GM06990 (cell line): ENCODE measurements at places on chromosomes 3 and 15.

GRCh38 chr3:27681249-27681748, 40.8 kb downstream of the EOMES start:
- peak; percentile 29 for DNase-seq

- DNase-seq = no peak
Observed at GRCh38 chr3:156358232-156358631, 196.7 kb downstream of the SSR3 start.

- no peak for DNase-seq
Observed at GRCh38 chr3:38115645-38116427, 21.1 kb downstream of the ACAA1 start.

- no peak for DNase-seq
Observed at GRCh38 chr3:108102420-108103039, 11.7 kb upstream of the CD47 start.

GRCh38 chr3:113574213-113574612, 41.9 kb downstream of the SIDT1 start:
- DNase-seq = no peak

GRCh38 chr3:81490541-81491288, 270.7 kb downstream of the GBE1 start:
- DNase-seq = peak; percentile 9

DNA sequence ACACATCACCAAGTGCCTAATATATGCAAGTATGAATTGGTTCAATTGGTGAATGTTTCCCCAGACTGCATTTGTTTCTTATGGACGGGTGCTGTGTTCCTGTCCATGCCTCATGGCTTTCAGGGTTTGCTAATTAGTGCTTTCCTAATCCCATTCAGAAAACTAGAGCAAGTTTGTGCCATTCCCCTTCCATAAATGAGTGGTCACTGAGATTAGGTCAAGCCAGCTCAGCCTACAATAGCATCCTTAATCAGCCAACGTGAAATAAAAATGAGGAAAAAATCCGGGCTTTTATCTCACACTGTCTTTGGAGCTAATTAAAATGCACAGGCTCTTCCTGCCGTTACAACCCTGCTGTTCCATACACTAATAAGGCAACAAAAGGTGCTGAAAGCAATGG, 788.8 kb downstream of the ROBO1 start:
- DNase-seq = no peak

GRCh38 chr3:25834346-25834745, 44.5 kb downstream of the OXSM start:
- no peak for DNase-seq

DNA sequence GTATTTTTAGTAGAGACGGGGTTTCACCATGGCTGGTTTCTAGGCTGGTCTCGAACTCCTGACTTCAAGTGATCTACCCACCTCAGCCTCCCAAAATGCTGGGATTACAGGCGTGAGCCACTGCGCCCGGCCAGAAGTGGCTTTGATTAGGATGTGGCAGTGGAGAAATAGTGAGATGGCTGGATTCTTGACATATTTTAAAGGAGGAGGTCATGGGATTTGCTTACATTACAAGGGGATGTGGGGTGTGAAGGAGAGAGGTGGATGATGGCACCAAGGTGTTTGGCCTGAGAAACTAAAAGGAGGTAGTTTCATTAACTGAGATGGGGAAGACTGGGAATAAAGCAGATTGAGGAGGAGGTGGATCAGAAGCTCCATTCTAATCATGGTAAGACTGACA, 15.0 kb upstream of the LTF start:
- no peak for DNase-seq

GRCh38 chr15:86903642-86904421, 824.2 kb downstream of the AGBL1 start:
- DNase-seq = no peak

DNA sequence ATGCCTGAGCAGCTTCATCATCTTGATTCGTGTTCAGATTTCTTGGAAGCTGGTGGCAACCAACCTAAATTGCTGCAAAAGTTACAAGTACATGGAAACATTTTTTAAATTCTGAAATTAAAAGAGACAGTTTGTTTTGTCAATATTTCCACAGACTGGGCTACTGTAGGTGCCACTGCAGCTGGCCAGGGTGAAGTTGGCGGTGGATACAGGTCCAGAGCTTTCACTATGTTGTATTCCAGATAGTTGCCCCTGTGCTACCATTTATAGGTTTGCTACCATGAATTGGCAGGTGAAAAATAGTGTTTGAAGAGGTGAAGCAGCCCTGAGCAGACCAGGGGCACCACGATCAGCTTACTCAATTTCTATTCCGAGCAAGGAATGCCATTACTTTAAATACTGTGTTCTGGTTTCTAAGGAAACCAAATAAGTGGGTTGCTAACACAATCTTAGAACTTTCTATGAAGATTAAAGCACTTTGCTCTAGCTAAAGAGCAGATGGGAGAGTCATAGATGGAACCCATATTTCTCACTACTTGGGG, 21.2 kb upstream of the SHC4 start:
- no peak for DNase-seq

- DNase-seq = no peak
Observed at GRCh38 chr3:138355071-138355470, 6.7 kb downstream of the MRAS start.

DNA sequence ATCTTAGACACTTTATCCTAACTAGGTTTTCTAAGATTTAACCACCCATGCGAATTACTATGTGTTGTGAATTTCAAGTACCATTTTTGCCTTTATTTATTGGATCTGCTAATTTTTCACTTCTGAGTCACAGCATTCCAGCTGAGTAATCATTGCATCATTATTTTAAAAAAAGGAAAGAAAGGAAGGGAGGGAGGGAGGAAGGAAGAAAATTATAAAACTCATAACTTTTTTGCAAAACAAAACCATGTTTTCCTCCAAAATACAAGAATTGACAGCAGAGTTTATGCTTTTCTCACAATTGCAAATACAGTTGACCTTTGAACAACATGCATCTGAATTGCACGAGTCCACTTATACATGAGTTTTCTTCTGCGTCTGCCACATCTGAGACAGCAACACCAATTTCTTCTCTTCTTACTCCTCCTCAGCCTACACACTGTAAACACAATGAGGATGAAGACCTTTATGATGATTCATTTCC, 651.4 kb upstream of the NECTIN3 start:
- DNase-seq = no peak

- DNase-seq = no peak
Observed at GRCh38 chr3:31862666-31863279, 118.3 kb downstream of the OSBPL10 start.

GRCh38 chr3:183449391-183449790, 21.0 kb upstream of the MCF2L2 start:
- DNase-seq = no peak

- no peak for DNase-seq
Observed at GRCh38 chr3:71070497-71071463, 512.7 kb downstream of the FOXP1 start.

GRCh38 chr15:68792901-68793766, 27.6 kb downstream of the ANP32A start:
- DNase-seq = no peak

DNA sequence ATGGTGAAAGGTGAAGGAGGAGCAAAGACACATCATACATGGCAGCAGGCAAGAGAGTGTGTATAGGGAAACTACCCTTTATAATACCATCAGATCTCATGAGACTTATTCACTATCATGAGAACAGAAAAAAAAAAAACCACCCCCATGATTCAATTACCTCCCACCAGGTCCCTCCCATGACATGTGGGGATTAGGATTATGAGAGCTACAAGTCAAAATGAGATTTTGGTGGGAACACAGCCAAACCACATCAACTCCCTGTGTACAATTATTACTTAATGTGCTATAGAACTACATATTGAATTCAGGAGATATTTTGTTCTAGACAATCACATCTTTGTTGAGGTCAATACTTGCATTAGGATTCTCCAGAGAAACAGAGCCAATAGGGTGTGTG, 313.4 kb downstream of the CNTN6 start:
- DNase-seq = no peak

DNA sequence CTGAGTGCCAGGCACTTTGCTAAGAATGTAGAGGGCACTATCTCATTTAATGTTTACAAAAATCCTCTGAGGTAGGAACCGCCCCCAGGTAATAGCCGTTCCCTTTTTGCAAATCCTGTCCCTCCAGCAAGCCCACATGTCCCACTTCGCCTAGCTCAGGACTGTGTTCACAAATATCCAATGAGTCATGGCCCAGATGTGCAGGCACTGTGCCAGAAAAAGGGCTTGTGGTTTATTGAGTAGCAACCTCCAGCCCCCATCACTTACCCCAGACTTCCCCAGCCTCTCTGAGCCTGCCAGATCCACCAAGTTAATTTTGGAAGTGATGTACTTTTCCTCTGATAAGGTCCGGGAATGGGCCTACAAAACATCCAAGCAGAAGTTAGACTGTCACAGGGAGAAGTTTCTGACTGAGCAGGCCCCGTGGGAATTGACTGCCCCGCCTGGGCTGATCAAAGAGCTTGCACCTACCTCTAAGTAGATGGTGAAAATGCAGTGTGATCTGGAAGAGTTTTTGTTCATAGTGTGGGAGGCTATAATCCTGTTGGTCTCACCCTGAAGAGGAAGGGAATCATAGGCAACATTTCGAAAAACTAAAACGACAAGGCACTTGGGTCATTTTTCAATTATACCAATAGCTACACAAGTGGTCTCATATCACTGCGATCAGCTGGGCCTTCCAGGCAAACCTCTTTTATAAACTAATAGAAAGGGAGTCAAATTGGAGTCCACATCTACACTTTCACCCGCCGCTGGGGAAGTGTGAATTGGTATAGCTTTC, 15.7 kb downstream of the KIF9 start:
- DNase-seq = peak; percentile 48

DNA sequence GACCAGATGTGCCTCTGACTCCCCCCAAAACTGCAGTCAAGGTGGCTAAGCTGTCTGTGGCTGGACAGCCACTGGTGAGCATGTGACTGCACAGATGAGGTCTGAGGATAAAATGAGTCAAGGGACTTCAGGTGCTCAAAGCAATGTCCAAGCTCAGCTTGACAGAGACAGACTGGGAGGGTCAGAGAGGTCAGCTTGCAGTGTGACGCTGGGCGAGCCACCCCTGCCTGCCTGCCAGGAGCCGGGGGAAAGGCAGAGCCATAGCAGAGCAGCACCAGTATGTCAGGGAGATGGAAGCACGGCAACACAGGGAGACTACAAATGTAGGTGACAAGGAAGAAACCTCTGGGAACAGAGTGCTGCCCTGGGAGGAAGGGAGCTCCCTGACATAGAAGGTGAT, 399.4 kb downstream of the OCA2 start:
- DNase-seq = no peak

DNA sequence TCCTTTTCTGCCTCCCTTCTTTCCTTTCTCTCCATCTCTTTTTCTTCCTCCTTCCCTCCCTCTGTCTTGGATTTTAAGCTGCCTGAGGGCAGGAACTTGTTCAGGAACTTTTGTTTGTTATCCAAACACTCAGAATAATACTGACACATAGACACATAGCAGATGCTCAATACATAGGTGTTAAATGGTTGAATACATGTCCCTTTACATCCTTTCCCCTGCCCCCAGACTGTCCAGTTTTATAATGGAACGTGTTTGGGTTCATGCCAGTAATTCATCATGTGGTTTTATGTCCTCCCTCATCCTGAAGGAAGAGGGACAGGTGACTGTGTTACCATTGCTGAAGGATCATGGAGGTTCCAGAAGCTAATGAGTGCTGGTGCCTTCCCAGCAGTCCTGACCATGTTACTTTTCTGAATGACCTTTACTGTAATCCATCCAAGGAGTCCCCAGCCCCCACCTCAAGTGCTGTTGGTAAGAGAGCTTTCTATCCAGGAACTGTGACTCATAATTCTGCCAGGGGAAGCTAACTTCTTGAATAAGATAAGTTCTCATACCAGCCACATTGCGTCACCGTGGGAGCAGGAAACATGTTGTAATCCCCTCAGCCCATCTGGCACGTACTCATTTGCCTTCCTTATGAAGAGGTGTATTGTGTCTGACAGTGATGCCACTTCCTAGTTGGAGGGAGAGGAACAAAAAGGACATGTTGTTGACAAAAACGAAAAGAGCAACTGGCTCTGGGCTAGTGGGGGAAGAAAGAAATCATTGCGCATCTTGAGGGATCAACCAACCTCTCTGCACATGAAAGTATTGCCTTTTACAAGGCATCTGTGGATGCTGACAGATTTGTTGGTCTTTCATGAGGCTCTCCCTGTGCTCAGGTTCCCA, 52.4 kb downstream of the IL1RAP start:
- DNase-seq = no peak

- DNase-seq = no peak
Observed at GRCh38 chr15:90677807-90678790, 39.0 kb upstream of the BLM start.

DNA sequence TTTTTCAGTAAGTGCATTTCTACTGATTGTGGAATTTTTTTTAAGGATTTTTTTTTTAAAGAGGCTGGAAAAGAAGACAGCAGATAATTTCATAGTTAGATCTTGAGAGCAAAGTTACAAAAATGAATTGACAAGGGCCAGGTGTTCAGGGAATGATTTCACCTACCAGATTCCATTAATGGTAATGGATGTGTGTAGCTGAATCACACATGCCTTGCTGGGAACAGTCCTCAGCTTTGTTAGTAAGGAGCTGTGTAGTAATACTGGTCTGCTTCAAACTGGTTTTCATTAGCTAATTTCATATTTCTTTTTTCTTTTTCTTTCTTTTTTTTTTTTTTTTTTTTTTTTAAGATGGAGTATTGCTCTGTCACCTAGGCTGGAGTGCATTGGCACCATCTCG, 16.0 kb downstream of the NR1D2 start:
- DNase-seq = no peak

DNA sequence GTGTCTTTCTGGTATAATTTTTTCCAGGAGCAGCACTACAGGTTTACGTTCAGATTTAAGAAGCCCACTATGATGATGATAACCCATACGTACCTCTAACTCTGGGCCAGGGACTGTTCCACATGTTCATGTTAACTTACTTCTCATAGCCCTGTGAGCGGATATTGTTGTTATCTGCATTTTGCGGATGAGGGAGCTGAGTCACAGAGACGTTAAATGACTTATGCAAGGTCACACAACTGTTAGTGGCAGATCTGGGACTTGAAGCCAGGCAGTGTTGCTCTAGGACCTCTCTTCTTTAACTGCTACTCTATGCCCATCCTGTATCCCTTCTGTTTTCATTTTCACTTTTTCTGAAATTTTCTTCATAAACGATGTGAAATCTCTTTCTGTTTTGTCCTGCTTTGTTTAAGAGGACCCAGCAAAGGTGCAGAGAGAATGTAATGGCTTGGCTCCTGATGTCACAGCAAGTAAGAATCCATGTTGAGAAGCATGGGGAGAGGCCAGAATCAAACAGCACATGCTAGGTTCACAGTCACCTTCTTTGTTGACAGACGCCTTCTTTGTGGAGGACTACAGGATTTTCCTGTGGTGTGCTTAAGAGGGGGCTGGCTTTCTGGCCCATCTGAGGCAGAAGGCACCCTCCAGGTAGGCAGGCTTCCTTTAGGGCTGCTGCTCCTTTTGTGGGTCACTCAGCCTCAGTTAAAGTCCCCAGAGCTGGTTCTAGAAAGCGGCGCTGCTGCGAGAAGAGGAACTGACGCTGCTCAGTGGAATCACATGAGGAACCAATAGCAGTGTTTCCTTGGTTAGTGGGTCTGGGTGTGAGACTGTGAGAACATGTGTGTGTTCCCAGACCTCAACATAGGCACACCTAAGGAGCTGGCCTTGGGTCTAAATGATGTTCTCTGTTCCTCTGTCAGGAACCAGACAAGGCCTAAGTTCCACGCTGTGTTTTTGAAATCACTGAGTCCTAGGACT, 121.6 kb downstream of the TMEM108 start:
- DNase-seq = peak; percentile 15

- DNase-seq = no peak
Observed at GRCh38 chr3:112755845-112756613, 90.6 kb downstream of the CD200R1L start.

- no peak for DNase-seq
Observed at GRCh38 chr15:37028625-37029296, 71.6 kb downstream of the MEIS2 start.
